NCI-H226 (cell line): ENCODE measurements at places on chromosomes 11 and 22.

DNA sequence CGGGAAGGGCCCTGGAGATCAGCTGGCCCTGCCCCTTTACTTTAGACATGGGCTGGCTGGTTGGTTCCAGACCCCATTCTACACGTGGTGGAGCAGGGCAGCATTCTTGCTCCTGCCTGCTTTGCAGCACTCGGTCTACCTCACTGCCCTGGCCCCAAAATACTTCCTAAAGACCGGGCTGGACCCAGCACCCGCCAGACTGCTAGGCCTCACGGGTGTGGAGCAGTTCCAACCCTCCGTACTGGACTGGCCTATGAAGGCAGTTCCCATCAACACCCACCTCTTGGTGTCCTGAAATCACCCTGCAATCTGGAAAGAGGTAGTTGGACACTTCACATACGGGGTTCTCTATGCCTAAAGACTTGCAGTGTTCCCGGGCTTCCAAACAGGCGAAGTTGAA lies 6.4 kb downstream of the MCAT start:
- DNase-seq, result no peak

GRCh38 chr11:103794262-103794661 lies 242.2 kb upstream of the DDI1 start:
- no peak for DNase-seq

DNA sequence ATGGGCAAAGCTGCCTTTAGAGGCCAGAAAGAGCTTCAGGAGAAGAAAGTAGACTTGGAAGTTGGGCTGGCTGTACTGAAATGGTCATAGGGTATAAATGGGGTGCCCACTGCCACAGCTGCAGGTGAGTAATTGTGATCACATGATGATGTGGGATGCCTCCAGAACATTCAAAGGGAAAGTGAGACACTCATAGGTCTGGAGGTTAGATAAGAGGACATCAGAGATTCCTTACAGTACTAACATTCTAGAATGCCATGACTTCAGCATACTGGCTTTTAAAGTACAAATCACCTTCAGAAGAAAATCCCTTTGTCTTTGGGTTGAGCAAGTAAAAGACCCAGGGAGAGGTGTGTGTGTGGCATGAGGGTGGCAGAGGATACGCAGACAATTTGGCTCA lies 419.2 kb downstream of the TENM4 start:
- peak; percentile 16 for DNase-seq

GRCh38 chr22:22088658-22089458 lies 106.3 kb upstream of the TOP3B start:
- DNase-seq, result no peak

DNA sequence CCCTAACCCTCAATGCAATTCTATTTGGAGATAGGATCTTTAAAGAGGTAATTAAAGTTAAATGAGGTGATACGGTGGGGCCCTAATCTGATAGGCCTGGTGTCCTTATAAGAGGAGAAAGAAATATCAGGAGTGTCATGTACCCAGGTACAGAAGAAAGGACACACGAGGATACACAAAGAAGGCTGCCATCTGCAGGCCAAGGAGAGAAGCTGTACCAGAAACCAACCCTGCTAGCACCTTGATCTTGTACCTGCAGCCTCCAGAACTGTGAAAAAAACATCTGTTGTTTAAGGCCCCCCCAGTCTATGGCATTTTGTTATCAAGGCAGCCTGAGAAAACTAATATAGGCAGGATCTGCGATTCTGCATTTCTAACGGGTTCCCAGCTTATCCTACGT lies 44.2 kb downstream of the FBXO7 start:
- no peak for DNase-seq

GRCh38 chr22:28896611-28897010 lies 13.2 kb downstream of the ZNRF3 start:
- DNase-seq, result peak; percentile 16
